ENCODE measurements at places on chromosomes 1 and 21. TPM values are rescaled to one million over a fixed set of nuclear protein-coding genes. Genes with fewer than 3 reads are reported as not detected.

The HCRTR1 gene
- not detected for total RNA-seq

The RHD gene
- total RNA-seq = not detected

The TMPRSS3 gene
- not detected for total RNA-seq

The ZP4 gene
- not detected for total RNA-seq

The FLG2 gene
- not detected for total RNA-seq

The LAMB3 gene
- 1,900 TPM for total RNA-seq
